ENCODE measurements at places on chromosomes 11 and 22.
A peak's percentile ranks its signal among the peaks of the same experiment; 100 is the strongest.

- peak; percentile 43 for DNase-seq
These were observed 328.5 kb upstream of the PLET1 start for GRCh38 chr11:112589155-112589554.

DNA sequence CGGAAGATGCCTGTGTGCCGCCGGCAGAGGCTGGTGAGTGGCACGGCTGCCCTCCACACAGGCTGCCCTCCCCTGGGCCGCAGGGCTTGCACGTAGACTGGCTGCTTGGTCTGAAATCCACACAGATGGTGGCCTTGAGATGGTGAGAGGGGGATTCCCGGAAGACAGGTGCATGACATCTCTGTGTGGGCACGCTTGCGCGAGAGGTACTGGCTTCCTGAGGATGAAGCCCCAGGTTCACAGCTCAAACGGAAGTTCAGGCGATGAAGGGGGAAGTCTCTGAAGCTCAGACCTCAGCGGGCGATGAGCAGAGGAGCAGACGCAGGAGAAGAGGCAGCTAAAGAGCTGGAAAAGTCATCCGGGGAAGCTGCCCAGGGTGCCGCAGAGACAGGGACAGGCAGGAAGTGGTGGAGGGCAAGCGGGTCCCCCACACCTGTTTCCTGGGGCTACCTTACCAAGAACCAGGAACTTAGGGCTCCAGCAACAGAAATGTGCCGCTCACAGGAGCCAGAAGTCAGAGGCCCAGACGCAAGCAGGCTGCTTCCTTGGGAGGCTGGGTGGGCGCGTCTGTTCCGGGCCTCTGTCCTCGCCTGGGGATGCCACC is 7.2 kb downstream of the CRELD2 start:
- no peak for DNase-seq

DNA sequence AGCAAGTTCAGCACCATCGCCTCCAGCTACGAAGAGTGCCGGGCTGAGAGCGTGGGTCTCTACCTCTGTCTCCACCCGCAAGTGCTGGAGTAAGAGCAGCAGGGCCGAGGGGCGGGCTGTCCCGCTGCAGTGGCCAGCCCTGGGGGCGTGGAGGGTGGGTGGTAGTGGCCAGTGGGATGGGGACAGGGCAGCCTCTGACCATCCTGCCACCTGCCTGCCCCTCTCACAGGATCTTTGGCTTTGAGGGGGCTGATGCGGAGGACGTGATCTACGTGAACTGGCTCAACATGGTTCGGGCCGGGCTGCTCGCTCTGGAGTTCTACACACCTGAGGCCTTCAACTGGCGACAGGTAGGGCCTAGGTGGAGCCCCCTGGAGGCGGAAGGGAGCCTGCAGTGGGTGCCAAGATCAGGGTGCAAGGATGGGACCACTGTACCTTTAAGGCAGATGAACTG is 15.0 kb upstream of the BBS1 start:
- DNase-seq = no peak

DNA sequence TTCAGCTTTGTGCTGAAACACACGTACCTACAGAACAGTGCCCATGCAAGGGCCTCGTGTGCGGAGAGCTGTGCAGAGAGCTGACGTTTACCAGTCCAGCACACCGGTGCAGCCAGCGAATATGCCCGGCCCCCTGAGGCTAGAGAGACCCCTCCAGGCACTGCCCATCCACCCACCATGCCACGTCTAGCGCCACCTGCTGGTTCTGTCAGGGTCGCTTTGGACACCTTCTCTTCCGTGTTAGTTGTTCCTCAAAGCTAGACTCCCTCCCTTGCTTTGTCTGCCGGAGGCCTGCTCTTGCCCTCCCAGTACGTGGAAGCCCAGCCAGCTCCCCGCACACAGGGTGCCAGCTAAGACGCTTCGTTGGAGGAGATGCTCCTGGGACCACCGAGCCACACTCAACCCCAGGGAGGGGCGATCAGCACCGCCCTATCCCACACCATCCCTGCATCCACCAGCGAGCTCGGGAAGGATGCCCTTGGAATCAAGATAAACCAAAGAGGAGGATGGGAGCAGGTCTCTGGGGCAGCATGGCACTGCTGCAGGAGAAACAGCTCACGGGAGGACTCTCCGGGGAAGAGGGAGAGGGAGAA is 43.4 kb downstream of the CPT1A start:
- no peak for DNase-seq

DNA sequence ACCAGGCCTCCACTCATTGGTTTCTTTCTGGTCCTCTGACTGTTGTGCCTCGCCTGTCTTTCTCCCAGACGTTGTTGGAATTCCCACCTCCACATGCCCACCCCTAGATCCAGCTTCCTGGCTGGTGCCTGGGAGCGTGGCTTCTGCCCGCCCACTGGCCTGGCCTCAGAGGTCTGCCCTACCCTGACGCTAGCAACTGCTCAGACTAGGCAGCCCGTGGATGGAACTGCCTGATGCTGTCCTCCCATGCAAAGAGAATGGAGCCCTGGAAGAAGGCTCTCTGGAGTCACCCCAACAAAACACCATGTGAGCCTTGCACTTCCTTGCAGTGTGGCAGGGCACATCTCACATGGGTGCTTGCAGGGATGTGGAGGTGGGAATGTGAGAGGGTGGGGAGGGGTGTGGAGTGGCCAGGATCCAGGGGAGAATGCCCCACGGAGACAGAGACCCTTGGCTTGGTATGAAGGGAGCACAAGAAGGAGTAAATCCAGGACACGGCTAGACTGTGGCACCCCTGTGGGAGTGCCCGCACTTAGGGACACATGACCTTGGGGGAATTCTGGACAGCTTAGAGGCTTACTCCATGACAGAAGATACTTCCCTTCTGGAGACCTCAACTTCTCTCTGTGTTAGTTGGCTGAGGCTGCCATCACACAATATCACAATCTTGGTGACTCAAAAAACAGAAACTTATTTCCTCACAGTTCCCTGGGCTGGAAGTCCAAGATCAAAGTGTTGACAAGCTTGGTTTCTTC is 22.5 kb upstream of the ADA2 start:
- no peak for DNase-seq

GRCh38 chr11:3920148-3920852 is 64.8 kb downstream of the STIM1 start:
- no peak for DNase-seq

DNA sequence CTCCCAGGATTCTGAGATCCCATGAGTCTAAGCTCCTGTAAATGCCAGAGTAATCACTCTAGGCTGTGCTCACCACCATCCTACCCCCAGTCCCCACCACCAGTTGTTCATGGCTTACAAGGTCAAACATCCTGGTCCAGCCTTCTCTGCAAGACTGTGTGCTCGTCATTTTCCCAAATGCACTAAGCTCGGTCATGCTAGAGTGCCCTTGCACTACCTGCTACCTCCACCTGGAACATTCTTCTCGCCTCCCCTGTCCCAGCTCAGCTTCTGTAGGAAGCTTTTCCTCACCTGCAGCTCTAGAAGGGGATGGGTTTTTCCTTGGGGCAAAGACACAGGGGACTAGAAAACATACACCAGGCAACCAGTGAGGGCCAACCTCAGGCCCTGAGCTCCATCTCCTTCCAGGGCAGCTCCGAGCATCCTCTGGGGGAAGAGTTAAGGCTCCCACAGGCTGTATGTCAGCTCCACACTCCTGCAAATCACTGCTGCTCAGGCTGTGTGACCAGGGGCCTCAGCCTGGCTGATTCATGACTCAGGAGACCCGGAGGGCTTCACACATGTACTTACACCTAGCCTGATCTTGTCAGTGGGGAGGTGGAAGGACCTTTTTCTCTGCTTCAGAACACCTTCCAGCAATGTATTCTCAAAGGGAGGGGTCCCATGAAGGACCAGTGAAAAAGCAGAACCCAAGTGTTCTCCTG is 37.2 kb upstream of the CSNK2A3 start:
- DNase-seq = no peak

DNA sequence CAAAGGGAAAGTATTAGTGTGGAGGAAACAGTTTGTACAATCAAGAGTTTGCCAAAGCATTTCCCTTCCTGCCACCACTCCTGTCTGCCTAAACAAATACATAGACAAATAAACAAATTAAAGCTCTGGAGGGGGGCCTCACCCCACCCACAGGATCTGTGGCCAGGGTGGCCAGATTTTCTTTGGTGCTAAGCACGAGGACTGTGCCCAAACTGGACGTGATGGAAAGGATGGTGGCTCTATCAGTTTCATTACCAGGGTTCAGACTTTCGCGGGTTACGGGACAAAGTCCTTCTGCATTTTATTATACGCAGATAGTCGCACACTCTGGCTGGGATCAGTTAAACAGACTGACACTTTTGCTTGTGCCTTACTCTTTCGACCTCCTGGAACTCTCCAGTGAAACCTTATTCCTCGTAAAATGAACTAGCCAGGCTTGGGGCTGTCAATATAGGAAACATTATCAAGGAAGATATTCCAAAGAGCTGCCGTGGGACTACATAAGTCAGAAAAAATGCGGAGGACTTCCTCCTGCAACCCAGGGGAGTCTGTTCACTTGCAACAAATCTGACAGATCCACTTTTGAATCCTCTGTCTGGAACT is 11.2 kb downstream of the BARX2 start:
- DNase-seq = no peak

DNA sequence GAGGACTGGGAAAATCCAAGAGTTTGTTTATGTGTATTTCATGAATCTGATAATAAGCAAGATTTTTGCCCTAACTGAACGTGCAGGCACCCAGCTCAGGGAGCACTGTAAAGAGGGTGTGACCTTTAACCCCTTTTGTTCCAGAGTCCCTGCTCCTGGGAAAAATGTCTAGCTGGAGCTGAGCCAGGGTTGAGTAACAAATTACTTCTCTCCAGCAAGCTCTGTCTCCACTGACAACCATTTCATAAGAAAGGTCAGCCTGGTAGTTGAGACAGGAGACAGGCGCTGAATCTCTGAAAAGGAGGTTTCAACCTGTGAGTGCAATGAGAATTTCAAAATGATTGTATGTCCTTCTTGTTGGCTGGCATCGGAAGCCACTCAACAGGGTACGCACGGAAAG is 156.4 kb upstream of the NARS2 start:
- no peak for DNase-seq

Measured in right hindlimb (tissue), 1 donor.